Pons (tissue), 1 donor: ENCODE measurements at places on chromosomes 16 and 17.

GRCh38 chr16:31875928-31876547 is 2.4 kb downstream of the ZNF267 start:
- no peak for DNase-seq

- DNase-seq, result no peak
These were observed 16.5 kb downstream of the ZNF18 start for GRCh38 chr17:11980813-11981212.

DNA sequence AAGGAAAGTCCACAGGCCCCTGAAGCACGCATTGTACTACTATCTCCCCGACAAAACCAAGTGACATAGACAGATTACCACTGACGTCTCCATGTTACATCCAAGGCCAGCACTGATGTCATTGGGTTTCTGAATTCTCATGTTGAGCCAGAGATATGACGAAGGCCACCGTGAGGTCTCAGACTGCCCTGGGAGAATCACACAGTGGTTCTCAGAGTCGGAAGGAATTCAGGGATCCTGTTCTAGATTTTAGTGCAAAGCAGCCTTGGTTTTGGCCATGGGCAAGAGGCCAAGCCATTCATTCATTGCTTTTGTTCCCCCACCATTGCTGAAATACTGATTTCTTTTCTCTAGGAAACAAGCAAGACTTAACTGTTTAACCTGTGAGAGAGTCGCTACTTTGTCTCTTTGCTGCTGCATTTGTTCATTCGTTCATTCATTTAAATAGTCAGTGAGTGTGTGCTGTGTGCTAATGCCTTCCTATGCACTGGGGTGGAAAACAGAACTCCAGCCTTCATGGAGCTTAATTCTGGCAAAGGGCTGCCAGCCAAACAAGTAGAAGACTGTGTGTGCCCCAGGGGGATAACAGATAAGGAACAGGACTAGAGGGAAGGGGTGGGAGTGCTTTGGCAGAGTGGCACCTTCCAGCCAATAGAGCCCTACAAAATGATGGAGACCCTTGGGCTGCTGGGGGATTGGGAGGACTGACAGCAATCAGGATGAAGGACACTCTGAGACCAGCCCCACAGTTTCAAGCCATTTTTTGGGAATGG is 222.3 kb downstream of the MSI2 start:
- no peak for DNase-seq

DNA sequence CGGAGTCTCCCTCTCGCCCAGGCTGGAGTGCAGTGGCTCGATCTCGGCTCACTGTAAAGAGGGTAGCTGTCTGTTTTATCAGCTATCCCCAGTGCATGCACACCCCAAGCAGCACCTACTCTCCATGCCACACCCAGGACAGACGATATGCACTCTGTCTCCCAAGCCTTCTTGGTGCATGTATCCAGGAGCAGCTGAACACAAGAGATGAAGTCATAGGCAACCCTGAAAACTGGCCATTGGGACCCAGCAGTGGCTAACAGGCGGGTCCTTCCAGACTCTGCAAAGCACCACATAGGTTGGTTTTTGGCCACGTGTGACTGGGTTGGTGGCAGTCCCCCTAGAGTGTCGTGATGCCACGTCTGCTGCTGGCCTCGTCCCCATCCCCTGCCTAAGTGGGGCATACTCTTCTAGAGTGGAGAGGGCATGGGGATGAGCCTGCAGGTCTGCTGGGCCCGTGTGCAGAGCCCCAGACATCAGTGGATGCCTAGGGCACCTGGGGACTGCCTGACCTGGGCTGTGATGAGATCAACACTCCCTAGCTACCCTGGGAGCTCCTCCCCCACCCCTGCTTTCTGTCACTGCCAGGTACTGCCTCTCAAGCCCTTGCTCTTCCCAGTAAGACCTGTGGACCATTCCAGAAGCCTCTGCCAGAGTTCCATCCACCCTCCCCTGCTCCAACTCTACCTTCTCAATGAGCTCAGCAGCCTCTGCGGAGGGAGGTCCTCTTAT is 9.3 kb downstream of the PDE6G start:
- DNase-seq, result no peak

DNA sequence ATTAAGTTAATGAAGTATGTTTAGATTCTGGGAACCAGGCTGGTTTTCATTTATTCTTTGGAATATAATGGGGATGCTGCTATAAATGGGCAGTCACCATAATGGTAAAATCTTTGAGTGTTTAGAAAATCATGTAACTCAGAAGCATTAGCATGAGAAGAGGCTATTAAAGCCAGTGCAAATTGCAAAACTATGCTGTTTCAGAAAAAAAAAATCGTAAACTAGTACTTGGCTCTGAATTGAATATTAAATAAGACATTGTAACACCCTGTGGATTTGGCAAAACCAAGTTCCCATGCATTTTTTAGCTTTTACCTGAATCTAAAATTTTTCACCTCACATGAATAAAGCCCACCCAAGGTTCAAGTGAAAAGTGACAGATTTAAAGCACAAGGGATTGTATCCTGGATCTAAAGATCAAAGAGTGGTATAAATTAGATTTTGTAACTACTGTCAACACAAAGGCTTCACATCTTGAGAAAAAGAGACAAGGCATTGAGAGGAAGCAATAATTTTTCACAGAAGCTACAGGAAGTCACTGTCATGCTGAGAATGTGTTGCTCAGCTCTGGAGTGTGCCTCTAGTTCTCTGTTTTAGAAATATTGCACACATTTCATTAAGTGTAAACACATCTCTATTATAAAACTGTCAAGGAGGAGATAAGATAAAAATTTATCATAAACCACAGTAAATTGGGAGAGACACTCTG is 142.2 kb downstream of the ABCA8 start:
- DNase-seq, result no peak
